ENCODE measurements at places on chromosomes 16 and 17.

DNA sequence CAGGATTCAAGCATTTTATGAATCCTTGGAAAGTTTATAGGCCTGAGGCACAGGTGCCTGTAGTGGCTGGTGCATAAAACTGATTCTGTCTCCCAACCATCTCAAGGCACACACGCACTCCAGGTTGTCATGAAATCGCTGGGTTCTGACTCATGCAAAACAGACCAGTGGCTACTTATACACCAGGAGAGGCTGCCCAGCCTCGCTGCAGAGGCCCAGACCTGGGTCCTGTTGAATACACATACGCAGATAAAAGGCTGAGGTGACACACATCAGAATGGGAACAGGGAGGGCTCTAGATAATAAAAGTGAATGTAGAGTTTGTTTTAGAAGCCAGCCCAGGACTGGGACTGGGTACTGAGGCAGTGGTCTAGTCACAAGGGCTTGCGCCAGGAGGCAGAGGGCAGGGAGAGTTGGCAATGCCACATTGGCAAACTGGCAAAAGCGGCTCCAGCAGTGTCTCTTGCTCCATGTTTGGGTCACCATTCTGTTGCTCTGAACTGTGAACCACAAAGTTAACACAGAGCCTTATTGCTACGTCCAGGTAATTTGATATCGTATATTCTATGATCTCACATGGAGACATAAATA is 13.6 kb downstream of the OR1D5 start:
- DNase-seq: no peak

DNA sequence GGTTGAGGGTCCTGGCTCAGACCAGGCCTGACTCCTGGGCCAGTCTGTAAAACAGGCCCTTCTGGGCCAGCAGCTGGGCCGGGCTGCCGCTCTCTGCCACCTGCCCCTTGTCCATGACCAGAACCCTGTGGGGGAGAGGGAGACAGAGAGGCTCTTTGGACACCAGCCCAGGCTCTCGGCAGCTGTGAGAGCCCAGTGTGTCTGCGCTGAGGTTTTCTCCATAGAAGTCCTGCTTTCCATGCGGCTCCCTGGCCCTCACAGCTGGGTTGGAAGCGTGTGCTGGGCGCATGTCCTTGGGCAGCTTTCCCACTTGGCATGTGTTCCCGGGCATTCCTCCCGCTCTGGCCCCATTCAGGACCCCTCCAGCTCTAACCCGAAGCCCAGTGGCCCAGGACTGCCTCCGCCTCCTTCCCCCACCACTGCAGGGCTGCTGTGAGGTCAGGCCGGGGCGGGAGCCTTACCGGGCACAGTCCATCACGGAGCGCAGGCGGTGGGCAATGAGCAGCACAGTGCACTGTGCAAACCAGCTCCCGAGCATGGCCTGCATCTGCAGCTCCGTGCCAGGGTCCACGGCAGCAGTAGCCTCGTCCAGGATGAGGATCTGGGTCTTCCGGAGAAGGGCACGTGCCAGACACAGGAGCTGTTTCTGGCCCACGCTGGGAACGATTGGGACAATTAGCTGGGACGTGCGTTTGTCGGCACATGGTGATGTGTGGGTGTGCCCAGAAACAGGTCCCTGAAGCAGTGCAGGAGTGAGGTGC is 73.0 kb downstream of the ABCC6 start:
- no peak for DNase-seq

GRCh38 chr17:8740486-8740885 is 4.2 kb downstream of the CCDC42 start:
- no peak for DNase-seq

DNA sequence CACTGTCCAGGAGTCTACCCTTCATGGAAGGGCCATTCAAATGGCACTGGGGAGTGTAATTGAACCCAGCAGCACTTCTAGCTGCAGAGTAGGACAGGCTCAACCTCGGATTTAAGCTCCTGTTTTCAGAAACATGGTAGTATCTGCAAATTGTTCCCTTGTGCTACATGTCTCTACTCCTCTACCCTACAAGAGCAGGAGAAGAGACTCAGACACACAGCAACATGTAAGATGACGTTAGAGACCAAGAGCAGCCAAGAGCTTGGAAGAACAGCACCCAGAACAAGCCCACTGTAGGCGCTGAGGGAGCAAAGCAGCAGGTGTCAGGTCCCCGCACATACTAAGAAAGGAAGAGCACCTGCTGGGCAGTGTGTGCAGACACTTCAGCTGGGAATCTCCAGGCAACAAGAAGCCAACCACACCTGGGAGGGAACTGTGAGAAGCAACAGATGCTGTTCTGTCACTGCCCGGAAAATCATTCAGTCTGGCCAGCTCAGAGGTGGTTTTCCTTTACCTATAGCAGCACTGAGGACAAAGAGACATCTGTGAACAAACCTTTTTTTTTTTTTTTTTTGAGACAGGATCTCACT is 35.6 kb upstream of the MNT start:
- DNase-seq: no peak

DNA sequence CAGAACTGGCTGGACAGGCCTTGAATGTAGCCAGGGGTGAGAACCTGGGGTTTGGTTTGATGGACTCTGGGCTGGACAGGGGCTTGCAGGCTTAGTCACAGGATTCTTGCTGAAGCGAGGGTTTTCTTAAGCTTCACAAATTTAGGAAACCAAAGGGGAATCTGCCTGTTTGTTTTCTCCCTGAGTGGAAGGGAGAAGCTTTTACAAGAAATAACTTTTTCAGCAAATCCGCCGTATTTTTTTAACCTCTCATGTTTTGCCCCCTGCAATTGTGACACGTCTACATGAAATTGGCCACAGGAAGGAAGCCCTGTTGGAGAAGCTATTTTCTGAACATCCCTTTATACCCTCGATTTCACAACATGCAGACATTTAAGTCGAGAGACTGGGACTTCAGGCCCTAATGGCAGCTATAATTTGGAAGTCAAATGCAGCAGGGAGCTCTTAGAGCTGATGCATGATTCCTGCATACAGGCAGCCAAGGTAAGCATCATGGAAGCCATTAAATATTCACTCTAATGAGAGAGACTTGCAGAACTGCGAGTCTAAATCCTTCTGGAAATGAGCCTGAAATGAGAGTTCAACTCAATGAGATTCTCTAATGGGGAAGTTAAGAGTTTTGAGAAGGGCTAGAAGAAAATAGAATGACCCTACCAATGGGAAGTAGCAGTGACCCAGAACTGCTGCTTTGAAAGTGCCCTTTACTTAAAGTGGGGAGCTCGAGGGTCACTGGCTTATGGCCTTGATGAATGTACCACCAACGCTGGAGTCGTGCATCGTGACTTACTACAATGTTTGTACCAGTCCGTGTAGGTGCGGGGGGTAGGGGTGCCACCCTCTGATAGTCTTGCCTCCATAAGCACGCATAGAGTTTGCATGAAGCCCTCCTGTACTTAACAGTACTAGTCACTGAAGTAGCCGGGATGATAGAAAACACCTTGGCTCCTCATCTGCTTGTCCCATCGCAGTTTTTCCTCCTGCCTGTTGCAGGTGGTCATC is 45.1 kb upstream of the IRF8 start:
- no peak for DNase-seq

DNA sequence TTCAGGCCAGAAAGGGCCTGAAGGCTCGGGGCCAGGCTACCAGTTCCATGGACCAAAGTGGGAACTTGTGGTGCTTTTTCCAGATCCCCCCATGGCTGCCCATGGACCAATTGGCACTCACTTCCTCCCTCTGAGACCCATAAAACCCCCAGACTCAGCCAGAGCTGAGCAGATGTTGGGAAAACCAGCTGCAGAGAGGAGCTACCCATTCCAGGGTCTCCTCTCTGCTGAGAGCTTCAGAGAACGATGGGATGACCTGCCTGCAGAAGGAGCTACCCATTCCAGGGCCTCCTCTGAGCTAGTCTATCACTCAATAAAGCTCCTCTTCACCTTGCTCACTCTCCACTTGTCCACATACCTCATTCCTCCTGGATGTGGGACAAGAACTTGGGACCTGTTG is 52.2 kb upstream of the MED9 start:
- no peak for DNase-seq

GRCh38 chr17:73639322-73639721 is 4.9 kb downstream of the SDK2 start:
- no peak for DNase-seq

- DNase-seq: no peak
Measured at GRCh38 chr16:8727857-8728618, 53.6 kb downstream of the ABAT start.

DNA sequence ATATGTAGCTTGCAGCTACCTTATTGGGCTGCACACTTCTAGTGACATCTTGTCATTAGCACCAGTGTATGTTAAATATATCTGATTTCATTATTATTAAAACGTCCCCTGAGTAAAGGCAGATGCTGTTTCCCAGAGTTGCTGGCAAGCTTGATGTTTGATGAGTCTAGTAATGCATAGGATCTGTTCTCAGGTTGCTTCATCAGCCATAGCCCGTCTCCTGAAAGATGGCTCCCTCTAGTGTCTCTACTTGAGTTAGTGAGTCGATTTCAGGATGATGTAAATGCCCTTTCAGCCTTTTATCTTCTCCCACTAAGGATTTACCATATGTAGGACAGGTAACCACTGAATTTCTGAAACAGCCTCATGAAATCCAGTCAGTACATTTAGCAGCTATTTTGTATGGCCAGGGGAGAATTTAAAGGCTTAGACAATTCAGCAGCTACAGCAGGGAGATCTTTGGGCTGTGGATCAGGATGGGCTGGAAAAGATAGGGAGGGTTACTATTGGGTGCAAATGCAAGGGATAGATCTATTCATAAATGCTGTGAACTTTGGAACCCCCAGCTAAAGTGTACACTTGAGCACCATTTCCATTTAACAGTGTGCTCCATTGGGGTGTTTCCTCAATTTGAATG is 376.3 kb downstream of the CNTNAP4 start:
- DNase-seq: peak; percentile 55

DNA sequence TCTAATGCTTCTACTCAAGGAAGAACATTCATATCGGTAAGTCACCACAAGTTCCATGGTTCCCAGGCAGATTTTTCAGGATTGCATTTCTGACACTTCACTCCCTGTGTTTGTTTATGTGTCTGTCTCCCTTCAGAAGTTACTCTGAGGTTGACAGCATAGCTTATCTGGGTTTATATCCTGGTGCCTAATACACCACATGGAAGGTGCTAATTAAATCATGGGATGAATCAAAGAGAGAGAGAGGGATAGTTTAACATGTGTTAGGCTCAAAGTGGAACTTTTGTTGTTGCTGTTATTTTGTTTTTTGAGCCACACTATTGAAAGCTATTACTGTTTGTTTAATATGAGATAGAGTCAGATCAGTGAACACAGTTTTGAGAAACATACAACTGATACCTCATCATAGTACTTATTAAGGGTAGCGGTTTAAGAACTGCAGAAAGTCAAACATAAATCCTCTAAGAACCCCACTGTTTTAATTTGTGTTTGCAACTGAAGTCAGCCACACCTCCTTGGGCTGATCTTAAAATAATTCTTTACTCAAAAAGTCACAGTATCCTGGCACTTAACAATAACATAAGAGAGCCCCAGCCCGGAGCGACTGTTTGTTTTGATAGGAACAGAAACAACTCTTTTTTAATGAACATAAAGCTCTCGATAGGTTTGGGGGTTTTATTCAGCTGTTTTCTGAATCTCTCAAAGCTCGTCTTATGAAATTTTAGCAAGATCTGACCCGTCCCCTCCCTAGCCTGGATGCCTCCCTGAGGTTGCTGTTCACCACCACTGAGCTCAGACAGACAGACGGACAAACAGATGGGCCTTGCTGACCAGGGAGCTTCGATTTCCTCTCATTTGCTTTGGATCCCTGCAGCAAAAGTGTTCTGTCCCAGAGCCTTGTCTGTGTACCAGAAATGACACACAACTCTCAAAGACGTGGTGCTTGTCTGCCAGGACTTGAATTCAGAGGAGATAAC is 98.3 kb upstream of the MYOCD start:
- DNase-seq: no peak

GRCh38 chr16:75443298-75443697 is 10.0 kb upstream of the CFDP1 start:
- no peak for DNase-seq

- DNase-seq: no peak
Measured at GRCh38 chr17:18848501-18848900, 9.4 kb upstream of the PRPSAP2 start.

DNA sequence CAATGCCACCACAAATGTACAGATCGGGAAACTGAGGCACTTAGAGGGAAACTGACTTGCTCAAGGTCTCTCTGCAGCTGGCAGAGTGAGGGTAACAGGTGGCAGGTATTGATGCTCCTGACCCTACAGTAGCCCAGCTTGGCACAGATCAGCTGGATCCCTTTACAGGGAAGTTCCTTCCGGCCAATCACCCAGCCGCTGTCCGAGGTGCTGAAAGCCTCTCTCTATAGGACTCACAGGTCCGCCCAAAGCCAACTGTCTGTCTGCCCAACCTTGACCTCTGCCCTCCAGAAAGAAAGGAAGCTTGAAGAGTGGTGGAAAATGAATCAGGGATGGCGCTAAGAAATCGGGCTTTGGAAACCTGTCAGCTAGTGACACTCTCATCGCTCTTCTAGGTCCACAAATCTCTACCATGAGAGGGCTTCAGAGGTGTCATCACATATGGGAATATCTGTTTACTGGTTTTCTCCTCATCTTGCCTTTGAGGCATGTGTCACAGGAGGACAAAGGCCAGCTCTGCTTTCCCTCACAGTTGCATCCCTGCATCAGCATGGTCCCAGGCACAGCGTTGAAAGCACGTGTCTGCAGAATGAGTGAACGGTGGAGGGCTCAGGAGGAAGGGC is 246.2 kb downstream of the KATNIP start:
- DNase-seq: peak; percentile 78

- DNase-seq: no peak
Measured at GRCh38 chr16:47309581-47310312, 151.1 kb downstream of the ITFG1 start.

DNA sequence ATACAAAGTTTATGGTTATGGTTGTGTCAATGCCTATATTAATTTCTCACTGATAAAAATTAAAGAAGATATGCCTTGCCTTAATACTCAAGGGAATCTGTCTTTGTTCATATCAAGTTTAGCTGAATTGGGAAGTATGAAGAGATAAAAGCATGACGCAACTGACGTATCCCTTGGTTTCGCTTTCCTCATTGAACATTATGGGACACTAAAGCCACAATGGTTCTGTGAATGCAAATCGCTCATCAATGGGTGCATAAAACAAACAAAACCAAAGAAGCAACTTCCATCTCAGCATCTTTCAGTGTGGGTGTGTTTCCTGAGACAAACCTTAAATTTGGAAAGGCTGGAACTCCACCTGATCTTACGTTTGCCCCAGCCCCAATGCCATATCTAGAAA is 108.2 kb downstream of the NPIPB5 start:
- DNase-seq: no peak

- no peak for DNase-seq
Measured at GRCh38 chr17:57528058-57528451, 217.0 kb downstream of the CCDC182 start.

- no peak for DNase-seq
Measured at GRCh38 chr17:77701996-77702395, 256.5 kb upstream of the TNRC6C start.

GRCh38 chr16:3262517-3262916 is 6.1 kb upstream of the MEFV start:
- no peak for DNase-seq

- DNase-seq: no peak
Measured at GRCh38 chr16:15489016-15489415, 54.6 kb downstream of the BMERB1 start.

- peak; percentile 54 for DNase-seq
Measured at GRCh38 chr16:53061256-53061655, 6.5 kb downstream of the CHD9 start.

All from RPMI8226 (cell line).